ENCODE measurements at places on chromosomes 4 and X.

GRCh38 chrX:37745835-37746217 is 34.0 kb upstream of the CYBB start:
- H3K27ac ChIP-seq, result peak overlapping the region; percentile 56
- H3K36me3 ChIP-seq, result no peaks in the 10 kb centered on the region
- no peak overlapping the region for H3K4me3 ChIP-seq
- H3K27me3 ChIP-seq, result no peaks in the 10 kb centered on the region
- peaks cover 5% of the 10 kb centered on the region for H3K4me1 ChIP-seq

GRCh38 chr4:170723171-170723570 is 633.4 kb upstream of the AADAT start:
- no peaks in the 10 kb centered on the region for H3K4me1 ChIP-seq
- H3K27me3 ChIP-seq, result no peaks in the 10 kb centered on the region
- DNase-seq, result no peak
- no peaks in the 10 kb centered on the region for H3K36me3 ChIP-seq
- H3K27ac ChIP-seq, result no peak overlapping the region

DNA sequence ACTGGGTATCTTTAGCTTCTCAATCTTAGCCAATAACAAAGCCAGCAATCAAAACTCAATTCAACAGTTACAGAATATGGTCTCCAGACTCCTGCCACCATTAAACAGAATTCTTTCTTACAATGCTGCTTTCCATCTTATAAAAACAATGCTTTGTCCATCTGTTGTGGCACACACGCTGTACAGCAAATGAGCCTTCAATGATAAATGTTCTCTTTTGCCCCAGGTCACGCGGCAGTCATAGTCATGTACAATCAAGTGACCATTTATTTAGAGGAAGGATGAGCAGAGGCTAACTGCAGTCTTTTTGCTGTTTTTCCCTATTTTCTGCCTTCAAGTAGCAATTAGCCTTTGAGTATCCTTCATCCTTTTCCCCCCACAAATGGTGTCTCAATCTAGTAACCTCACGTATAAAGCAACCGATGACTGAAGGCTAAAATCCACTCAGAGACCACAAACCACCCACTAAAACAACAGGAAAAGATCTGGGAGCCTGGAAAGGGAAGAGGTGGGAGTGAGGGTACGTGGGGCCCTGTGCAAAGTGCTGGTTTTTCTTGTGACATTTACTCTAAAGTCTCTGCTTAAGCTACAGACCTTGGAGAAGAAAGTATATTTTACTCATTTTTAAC is 24.4 kb downstream of the TRIM2 start:
- H3K4me1 ChIP-seq, result peaks cover 36% of the 10 kb centered on the region
- no peak for DNase-seq
- no peak overlapping the region for H3K27ac ChIP-seq
- peaks cover 13% of the 10 kb centered on the region for H3K27me3 ChIP-seq
- H3K4me3 ChIP-seq, result no peak overlapping the region

DNA sequence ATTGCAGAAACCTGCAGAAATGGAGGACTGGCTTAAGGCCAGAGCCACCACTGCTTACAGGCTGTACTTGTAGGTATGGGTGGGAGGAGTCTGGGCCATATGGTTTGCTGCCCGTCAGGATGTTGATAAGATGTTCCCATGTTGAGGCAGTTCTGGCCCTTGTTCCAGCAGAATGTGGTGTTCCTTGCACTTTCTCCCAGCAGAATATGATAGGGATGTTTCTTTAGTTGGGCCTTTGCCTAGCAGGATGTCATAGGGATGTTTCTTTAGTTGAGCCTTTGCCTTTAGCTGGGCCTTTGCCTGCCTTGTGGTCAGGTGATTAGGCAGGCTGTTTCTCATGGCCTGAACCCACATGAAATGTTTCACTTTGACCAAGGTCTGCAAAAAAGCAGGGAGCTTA is 139.1 kb upstream of the PAQR3 start:
- no peak for DNase-seq
- H3K4me3 ChIP-seq, result no peak overlapping the region
- H3K4me1 ChIP-seq, result no peaks in the 10 kb centered on the region
- H3K27me3 ChIP-seq, result no peaks in the 10 kb centered on the region

DNA sequence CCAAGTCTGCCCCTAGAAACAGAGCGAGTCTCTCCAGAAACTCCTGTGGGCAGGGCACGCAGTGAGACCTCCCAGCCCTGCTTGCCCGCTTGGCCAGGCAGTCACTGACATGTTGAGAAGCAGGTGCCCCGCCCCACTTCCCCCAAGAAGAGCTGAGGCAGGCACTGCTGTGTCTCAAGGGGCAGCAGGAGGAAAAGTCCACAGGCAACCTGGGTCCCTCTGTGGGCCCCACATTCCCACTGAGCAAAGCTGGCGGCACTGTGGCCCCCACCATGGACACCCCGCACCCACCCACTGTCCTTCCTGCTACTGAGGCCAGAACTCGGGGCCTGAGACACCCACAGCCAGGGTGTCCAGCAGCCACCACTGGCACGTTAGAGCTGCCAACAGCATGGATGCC is 137.3 kb upstream of the NKX1-1 start:
- H3K4me1 ChIP-seq, result peaks cover 7% of the 10 kb centered on the region
- H3K4me3 ChIP-seq, result peak overlapping the region; percentile 62
- peaks cover 8% of the 10 kb centered on the region for H3K36me3 ChIP-seq

- DNase-seq, result no peak
- H3K27me3 ChIP-seq, result no peaks in the 10 kb centered on the region
- no peaks in the 10 kb centered on the region for H3K36me3 ChIP-seq
- H3K4me3 ChIP-seq, result no peak overlapping the region
These were observed 111.3 kb downstream of the PCDH18 start for GRCh38 chr4:137420901-137421396.

DNA sequence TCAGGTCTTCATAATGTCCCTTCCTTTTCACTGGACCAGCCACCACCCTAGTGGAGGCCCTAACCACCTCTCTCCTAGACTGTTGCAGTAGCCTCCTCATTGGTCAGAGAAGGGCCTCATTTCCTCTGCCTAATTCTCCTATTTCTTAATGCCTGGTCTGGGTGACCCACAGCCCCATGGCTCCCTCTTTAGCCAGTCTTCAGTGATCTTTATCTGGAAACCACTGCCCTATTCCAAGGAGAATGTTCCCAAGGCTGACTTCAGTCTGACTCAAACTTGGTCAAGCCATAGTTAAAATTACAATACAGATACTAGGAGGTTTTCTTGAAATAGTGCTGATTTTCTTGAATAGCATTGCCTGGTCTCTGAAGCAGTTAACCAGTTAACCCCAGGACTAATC is 53.6 kb upstream of the PRPS1 start:
- H3K4me3 ChIP-seq, result no peak overlapping the region
- H3K27ac ChIP-seq, result no peak overlapping the region
- H3K27me3 ChIP-seq, result no peaks in the 10 kb centered on the region

DNA sequence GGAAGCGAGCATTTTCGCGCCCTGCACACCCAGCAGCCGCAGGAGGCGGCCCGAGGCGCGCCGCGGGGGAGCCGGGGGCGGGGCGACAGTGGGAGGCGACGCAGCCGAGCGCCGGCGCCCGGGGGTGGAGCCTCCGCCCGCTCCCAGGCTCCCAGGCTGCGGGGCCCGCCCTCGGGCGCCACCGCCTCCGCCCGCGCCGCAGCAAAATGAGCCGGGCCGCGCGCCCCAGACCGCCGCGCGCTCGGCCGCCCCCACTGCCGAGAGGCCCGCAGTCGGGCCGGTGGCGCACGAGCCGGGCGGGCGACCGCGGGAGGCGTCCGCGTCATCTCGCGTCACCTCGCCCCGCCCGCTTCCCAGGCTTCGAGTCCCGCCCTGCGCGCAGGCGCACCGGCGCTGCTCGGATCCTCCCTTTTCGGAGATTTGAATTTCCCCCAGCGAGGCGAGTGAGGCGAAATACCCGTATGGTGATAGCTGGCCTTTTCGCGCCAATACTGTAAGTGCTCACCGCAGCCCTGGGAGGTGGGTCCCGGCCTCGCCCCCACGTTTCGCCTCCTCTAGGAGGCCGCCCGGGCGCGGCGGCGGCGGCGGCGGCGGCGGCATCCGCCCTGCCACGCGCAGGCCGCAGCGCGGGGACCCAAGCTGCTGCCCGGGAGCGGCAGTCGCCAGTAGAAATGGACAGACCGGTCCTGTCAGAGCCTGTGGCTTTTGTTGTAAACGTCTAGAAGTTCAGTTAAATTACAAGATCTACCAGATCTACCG is at the start of gene TMEM187:
Gene TMEM187, plus strand, starts transcription at position 387 of the 759 bp plus-strand sequence. CDS start 9,309 bp downstream, outside the sequence.
- no peaks in the 10 kb centered on the region for H3K27me3 ChIP-seq
- peak within 1 kb of the TSS; percentile 99 for H3K27ac ChIP-seq
- peak; percentile 77 for DNase-seq
- H3K36me3 ChIP-seq, result peaks cover 2% of the 10 kb centered on the region
